ENCODE measurements at places on chromosomes 7 and 10.

GRCh38 chr10:51918884-51919325 lies 219.5 kb upstream of the CSTF2T start:
- DNase-seq: no peak

GRCh38 chr7:135269921-135270320 lies 36.3 kb downstream of the STRA8 start:
- DNase-seq: no peak

GRCh38 chr7:42700406-42701327 lies 211.2 kb downstream of the C7orf25 start:
- DNase-seq: no peak

GRCh38 chr7:157713591-157713990 lies 376.8 kb downstream of the DNAJB6 start:
- DNase-seq: no peak

DNA sequence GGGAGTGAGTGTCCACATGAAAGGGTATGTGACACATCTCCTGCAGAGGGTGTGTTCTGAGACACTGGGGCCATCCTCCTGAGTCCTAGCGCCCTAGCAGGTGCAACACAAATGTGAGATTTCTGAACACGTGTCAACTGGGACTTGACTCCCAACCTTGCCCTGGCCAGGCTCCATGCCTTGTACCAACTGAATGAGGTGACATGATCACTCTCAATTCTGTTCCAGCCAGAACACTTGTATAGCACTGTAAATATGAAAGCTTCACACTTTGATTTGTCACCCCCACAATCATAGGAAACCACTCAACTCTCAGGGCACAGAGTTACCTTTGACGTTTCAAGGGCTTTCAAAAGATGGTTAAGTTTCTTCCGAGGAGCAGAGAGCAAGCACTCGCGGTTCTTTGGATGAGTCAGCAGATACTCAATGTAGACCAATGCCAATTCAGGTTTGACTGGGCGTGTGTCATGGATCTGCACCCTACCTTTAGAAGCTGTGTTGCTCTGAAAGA lies 48.6 kb downstream of the NCAPG2 start:
- no peak for DNase-seq

- DNase-seq: peak; percentile 50
Observed at GRCh38 chr7:148941598-148942275, 57.6 kb upstream of the EZH2 start.

DNA sequence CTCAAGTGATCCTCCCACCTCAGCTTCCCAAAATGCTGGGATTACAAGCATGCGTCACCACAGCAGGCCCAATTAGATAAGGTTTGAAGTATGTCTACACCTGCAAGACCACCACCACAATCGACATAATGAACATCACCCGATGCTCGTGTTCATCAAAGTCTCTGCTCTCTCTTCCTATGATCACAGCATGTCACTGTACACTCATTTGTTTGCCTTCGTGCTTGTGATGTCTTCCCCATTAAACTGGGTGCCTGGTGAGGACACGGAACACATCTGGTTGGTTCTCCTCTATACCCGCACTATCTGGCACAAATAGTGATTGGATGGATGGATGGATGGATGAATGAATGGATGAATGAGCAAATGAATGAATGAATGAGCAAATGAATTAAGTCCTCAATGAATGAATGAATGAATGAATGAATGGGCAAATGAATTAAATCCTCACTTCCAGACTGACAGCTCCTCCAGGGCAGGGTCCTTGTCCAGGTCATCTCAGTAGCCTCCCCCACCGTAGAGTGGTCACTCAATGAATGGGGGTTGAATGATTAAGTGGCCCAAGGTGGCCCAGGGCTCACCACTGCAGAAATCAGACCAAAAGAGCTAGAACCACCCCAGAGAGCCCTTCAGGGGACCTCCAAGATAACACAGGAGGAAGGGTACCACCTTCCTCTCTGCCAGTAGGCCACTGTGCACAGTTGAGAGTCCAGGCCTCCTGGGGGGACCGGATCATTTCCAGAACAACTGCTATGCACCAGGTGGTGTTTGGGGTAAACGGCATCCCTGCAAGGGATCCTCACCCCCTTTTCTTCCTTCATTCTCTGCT lies 101.9 kb upstream of the TNRC18 start:
- DNase-seq: no peak

GRCh38 chr7:135169141-135169963 lies 1.2 kb downstream of the CYREN start:
- peak; percentile 42 for DNase-seq

DNA sequence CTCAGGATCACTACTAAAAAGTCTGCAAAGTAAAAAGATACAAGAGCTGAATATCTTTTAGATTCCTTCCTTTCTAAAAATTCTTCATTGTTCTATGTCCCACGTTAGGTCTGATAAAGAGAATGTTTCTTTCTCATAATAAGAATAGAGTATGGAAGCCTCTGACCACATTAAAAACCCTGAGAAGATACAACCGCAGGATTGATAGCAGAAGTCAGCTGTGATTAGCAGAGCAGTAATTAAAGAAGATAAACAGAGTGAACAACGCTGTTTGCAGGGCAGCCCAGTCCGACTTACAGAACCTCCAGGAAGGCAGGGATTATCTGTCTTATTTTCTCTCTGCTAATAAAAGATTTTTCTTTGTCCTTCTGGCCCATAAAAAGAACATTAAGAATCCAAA lies 31.4 kb upstream of the PITRM1 start:
- no peak for DNase-seq

- DNase-seq: no peak
Observed at GRCh38 chr7:6614953-6615722, at the start of gene ZNF853. Gene ZNF853 (plus strand): TSS chr7:6615610. CDS start chr7:6616175, 565 bp downstream.

GRCh38 chr10:66990143-66990830 lies 64.5 kb downstream of the LRRTM3 start:
- DNase-seq: no peak

DNA sequence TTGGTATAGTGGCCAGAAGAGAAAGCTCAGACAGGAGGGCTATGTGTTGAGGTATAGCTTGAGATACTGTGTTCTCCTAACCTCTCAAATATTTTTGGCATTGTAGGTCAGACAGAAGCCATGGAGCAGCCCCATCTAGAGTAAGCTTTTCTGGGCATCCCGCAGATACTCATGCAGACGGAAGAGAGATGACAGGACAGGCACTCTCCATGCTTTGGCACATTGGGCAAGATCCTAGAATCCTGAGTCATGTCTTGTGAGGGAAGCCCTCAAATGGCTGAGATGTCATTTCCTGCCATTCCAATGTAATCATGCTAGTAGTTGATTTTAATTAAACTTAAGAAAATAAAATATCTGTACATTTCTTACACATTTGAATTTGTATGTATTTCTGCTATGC lies 16.8 kb upstream of the KIF20B start:
- no peak for DNase-seq

DNA sequence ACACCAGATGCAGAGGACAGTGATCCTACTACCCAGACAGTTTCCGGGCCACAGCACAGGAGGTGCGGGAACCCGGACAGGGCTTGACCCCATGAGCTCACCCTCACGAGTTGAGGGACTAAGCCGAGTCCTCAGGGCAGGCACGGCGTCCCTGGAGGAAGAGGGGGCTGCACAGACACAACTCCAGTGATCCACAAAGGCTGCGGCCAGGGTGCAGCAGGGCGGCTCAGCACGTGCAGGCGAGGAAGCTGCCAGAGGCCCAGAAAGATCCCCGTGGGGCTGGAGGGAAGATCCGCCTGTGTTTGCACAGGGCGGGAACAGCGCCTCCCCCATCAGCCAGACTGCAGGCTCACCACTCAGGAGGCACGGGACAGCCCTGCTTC lies 45.9 kb upstream of the TMEM72 start:
- DNase-seq: no peak

DNA sequence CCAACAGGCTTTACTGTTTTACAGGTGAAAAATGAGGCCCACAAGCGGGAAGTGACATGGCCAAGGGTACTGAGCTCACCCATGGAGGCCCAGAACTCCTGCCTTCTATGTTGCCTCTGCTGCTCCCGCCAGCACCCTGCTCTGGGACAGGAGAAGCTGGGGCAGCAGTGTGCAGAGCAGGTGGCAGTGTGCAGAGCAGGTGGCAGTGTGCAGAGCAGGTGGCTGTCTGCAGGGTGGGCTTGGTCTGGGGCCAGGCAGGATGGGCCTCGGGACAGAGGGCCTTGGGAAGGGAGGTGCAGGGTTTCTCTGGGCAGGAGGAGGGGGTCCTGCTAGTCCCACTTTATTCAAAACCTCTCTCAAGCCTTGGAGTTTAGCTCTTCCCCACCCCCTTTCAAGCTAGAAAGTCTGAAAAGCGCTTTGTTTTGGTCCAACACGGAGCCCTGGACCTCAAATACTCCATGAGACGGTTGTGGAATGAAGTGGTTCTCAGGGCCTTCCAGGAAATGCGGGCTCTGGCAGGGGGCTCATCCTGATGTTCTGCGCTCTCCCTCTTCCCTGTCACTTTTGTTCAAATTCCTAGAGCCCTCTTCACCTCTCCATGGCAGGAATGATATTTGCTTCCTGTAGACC lies 26.8 kb downstream of the TSPAN15 start:
- DNase-seq: no peak

- no peak for DNase-seq
Observed at GRCh38 chr10:16952610-16953009, 135.4 kb upstream of the RSU1 start.

DNA sequence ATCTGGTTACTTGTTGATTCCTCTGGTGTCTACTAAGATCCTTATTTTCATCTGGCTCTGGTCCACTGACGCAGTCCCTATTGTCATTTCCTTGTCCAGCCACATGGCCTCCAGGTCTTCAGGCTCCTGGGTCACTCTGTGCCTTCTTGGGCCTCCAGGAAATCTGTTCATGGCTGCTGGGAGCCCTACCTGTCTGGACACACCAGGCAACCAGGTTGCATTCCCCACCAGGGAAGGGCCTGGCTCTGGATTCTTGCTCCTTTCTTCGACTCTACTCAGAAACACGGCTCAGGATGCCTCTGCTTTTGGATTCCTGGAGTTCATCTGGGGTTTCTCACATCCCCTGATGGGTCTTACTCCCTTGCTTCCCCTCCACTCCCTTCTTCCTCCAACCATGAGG lies 8.0 kb upstream of the PPIF start:
- DNase-seq: no peak

DNA sequence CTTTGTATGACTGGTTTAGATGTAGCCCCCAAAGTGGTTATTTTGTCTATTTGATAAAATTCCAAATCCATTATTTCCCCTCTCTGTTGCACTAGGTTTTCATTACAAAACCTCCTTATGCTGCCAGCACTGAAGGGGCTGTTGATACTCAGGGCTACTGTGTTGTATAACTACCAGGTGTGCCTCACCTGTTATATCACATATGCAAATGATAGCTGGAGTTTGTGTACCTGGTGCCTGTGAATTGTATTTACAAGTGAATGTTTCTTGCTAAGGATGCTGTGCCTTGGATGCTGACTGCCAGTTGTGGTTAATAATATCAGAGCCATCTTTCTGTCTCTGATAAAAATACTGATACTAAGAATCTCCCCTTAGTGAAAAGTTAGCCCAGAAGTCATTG lies 84.8 kb upstream of the CCDC6 start:
- no peak for DNase-seq

DNA sequence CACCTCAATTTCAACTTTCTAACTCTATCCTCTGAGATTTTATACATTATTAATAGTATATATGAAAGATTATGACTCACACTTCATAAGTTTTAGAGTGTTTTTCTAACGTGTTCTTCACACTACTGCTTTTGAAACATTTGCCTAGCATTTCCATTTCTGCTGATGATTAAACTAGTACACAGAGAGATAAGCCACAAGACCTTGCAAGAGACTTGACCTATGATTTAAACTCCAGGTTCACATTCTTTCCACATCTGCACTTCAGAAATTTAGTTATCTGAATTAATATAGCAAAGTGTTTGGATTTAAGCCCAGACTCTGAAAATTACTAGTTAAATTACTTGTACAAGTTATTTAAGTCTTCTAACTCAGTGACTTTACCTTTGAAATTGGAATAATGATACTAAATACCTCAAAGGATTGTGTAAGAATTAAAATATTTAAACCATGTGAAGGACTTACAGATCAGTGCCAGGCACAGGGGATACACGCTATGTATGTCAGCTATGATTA lies 66.6 kb downstream of the PCLO start:
- DNase-seq: no peak

GRCh38 chr7:9488555-9488954 lies 1055.1 kb downstream of the NXPH1 start:
- no peak for DNase-seq

- DNase-seq: no peak
Observed at GRCh38 chr7:47875998-47876744, 72.1 kb downstream of the PKD1L1 start.

GRCh38 chr10:61283066-61283465 lies 170.1 kb downstream of the TMEM26 start:
- DNase-seq: no peak

GRCh38 chr10:113865901-113866300 lies 11.4 kb downstream of the NHLRC2 start:
- DNase-seq: no peak

GRCh38 chr10:103726637-103727036 lies 128.7 kb downstream of the SH3PXD2A start:
- DNase-seq: no peak

All from activated T-cell treated with anti-CD3 and anti-CD28 coated beads for 4 hours (primary cell).